ENCODE measurements at places on chromosomes 11 and 22.

DNA sequence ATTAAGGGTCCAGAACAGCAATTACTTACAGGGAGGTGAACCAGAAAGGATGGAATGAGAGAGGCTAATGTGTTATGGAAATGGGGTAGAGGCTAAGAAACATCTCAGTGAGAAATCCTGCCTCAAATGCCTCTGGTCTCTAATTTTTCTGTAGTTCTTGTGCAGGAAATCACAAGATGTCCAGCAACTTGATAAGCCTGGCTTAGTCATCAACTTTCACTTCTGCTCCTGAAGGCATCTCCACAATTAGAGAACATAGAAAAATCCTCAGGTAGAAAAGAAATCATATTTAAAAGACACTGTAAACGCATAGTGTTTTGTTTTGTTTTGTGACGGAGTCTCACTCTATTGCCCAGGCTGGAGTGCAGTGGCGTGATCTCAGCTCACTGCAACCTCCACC lies 18.7 kb downstream of the MRGPRX4 start:
- no peak for DNase-seq

- peak; percentile 90 for DNase-seq
Measured at GRCh38 chr11:102111011-102111786, 952 bp downstream of the YAP1 start.

DNA sequence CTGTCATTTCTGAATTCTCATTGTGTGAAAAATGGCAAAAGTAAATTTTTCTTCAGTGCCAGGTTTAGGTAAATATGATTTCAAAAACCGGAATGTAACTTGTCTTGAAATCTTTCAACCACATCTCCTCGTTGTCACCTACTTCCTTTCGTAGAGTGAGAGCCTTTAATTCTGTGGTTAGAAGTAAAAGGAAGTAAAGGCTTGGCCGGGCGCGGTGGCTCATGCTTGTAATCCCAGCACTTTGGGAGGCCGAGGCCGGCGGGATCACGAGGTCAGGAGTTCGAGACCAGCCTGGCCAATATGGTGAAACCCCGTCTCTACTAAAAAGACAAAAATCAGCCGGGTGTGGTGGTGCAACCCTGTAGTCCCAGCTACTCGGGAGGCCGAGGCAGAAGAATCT lies 29.8 kb downstream of the SGSM3 start:
- no peak for DNase-seq

DNA sequence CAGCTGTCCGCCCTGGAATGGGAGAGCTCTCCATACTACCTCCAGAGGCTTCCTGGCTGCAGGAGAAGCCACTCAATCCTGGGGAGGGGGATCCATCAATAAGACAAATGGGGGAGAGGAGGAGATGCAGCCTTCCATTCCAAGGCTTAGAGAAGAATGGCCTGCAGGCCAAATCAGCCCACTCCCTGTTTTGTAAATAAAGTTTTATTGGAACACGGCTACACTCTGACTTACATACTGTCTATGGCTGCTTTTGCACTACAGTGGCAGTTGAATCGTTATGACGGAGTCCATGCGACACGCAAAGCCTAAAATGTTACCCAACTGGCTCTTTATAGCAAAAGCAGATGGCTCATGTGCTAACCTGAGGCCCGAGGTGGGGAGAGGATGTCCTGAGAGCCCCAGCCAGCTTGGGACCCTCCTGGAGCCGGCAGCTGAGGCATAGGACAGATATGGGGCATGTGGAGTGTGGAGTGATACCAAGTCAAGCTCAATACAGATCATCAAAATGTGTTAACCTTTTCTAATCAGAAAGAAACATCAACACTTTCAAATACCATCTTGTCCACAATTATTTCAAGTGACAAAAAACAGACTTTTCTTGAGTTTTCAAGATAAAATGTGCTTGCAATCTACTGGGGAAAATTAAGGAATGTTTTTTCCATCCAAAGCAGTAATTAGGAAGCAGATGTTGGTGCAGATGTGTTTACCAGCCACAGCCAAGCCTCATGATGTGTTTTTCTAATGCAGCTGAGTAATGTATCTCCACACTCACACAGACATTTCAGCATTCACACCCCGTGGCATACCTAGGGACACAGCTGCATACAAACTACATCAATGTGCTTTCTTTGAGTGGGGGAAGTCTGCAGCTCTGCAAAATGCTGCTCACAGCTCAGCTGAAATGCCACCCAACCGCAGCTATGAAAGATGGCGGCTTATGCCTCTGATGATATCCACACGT lies 181.6 kb downstream of the SHANK2 start:
- no peak for DNase-seq

- no peak for DNase-seq
Measured at GRCh38 chr11:134045799-134046635, 22.9 kb upstream of the JAM3 start.

GRCh38 chr11:14775897-14776296 lies 116.1 kb downstream of the CYP2R1 start:
- no peak for DNase-seq

- DNase-seq: no peak
Measured at GRCh38 chr22:43980579-43980978, 25.3 kb downstream of the SAMM50 start.

DNA sequence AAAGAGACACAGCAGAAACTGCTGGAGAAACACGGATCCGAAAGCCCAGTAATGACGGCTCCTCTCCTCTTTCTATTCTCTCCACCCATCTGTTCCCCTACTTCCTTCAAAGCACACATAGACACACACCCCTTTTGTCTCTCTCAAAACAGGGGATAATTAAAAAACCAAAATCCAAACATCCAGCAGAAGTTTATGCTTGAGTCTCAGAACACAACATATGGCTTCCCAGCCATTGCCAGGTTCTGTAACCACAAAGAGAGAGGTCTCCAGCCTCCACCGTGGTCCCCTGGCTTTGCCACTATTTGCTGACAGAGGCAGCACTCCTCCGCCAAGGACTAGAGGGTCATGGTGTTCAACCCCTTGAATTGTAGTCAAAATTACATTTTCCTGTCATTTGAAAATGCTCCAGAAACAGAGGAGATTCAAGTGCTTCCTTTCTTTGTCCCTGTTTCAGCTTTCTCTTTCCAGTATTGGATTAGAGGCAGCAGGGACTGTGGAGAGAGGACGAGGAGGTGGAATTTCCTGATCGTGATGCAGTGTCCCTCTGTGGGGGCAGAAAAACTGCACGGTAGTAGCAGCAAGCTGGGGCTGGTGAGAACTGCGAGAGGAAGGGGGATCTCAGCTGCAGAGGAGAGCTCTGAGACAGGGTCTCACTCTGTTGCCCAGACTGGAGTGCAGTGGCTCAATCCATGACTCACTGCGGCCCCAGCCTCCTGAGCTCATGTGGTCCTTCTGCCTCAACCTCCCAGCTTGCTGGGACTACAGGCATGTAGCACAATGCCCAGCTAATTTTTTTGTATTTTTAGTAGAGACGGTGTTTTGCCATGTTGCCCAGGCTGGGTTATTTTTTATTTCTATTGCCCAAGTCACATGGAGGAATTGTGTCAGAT lies 60.3 kb downstream of the UBASH3B start:
- DNase-seq: no peak

GRCh38 chr11:70470127-70470526 lies 71.8 kb downstream of the CTTN start:
- DNase-seq: no peak

DNA sequence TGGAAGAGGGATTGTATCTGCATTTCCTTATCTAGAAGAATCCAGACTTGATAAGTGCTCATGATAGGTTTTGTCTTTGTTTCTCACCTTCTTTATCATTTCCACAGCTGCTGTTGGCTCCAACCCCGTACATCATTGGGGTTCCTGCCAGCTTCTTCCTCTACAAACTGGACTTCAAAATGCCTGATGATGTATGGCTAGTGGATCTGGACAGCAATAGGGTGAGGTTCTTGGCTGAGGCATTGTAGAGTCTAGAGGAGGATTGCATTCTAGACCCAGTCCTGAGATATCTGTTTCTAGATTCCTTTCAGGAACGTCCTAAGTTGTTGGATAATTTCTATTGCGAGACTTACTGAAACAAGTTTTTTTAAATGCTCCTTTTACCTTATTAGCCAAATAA lies 8.1 kb downstream of the MADD start:
- DNase-seq: no peak

DNA sequence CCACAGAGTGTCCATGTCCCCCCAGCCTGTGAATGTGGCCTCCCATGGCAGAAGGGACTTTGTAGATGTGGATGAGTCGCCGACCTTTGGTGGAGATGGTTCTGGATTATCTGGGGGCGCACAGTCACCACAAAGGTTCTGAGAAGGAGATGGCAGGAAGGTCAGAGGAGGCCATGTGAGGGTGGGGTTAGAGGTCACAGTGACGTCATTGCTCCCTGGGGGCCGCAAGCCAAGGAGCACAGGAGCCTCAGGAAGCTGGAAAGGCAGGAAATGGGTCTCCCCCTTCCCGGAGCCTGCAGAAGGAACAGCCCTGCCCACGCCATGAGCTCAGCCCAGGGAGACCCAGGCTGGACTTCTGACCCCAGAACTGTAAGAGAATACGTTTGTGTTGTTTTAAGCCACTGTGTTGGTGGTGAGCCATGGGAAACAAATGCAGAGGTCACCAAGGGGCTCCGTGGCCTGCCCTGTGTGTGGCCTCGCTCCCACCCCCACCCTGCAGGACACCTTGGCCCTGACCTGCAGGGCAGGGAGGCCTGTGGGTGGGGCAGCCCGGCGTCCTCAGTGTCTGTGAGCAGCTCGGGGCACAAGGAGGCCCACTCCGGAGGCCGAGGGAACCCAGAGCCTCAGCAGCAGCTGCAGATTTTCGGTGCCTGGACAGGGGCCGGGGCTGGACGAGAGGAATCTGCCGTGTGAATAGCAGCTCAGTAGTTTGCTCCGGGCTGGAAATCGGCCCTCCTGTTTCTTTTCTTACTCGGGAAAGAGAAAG lies 32.1 kb downstream of the GRAMD4 start:
- DNase-seq: no peak

- DNase-seq: no peak
Measured at GRCh38 chr11:1197886-1198560, 24.8 kb upstream of the MUC5B start.

GRCh38 chr11:20368438-20368837 lies 4.9 kb downstream of the HTATIP2 start:
- no peak for DNase-seq

- DNase-seq: peak; percentile 73
Measured at GRCh38 chr22:39808081-39808480, 85.5 kb downstream of the ENTHD1 start.

GRCh38 chr11:78339483-78339882 lies 78.1 kb downstream of the GAB2 start:
- no peak for DNase-seq

GRCh38 chr22:45210577-45210976 lies 30.1 kb downstream of the KIAA0930 start:
- DNase-seq: no peak
